ENCODE measurements at places on chromosomes 11 and 22. TPM values are rescaled to one million over a fixed set of nuclear protein-coding genes. Genes with fewer than 3 reads are reported as not detected.
A peak's percentile ranks its signal among the peaks of the same experiment; 100 is the strongest.

- H3K27ac ChIP-seq, result no peak overlapping the region
- H3K27me3 ChIP-seq, result no peaks in the 10 kb centered on the region
- H3K4me3 ChIP-seq, result no peak overlapping the region
- DNase-seq, result no peak
- H3K36me3 ChIP-seq, result no peaks in the 10 kb centered on the region
Measured at GRCh38 chr22:49290711-49291110, 537.0 kb downstream of the BRD1 start.

- no peak overlapping the region for H3K27ac ChIP-seq
- H3K4me1 ChIP-seq, result no peaks in the 10 kb centered on the region
- H3K4me3 ChIP-seq, result no peak overlapping the region
- no peak for DNase-seq
- H3K36me3 ChIP-seq, result no peaks in the 10 kb centered on the region
- H3K27me3 ChIP-seq, result no peaks in the 10 kb centered on the region
Measured at GRCh38 chr11:34977089-34977912, 60.9 kb downstream of the PDHX start.

DNA sequence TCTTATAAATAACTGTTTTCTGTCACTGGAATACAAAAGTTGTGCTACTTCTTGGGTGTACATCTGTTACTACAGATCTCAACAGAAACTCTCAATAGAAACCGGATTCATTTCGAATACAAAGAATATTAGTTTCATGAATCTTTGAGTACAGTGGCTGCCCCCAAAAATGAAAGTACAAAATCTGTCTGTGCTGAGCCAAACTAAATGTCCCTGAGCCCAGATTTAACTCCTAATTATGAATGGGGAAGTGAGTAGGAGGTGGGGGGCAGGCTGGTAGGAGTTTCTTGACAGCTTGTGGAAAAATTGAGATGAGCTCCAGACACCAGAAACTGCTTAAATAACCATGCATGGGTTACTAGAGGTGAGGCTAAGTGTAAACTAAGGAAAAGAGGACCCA is 41.6 kb downstream of the PITPNB start:
- no peak overlapping the region for H3K4me3 ChIP-seq
- no peaks in the 10 kb centered on the region for H3K4me1 ChIP-seq
- DNase-seq, result no peak
- peaks cover 11% of the 10 kb centered on the region for H3K36me3 ChIP-seq
- no peaks in the 10 kb centered on the region for H3K27me3 ChIP-seq
- no peak overlapping the region for H3K27ac ChIP-seq

DNA sequence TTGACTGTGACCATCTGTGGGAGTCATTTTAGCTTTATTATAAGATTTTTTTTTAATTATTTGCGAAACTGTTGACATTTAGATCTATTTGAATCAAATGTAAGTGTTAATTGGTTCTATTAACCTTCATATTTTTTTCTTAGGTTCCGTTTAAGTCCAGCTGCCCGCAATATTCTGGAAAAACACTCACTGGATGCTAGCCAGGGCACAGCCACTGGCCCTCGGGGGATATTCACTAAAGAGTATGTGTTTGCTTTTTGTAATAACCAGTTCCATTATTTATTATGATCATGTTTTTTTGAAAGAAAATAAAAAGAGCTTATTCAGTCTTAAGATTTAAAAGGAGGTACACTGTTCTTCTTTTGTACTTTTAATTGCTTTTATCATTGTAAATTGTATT is 43.9 kb downstream of the PDHX start:
- H3K4me3 ChIP-seq, result no peak overlapping the region
- no peak for DNase-seq
- no peaks in the 10 kb centered on the region for H3K27me3 ChIP-seq
- no peaks in the 10 kb centered on the region for H3K4me1 ChIP-seq

- H3K4me1 ChIP-seq, result no peaks in the 10 kb centered on the region
- H3K27me3 ChIP-seq, result peaks cover 33% of the 10 kb centered on the region
- H3K4me3 ChIP-seq, result peak overlapping the region; percentile 29
- DNase-seq, result no peak
- H3K27ac ChIP-seq, result no peak overlapping the region
Measured at GRCh38 chr11:74310857-74311256, 583 bp downstream of the P4HA3 start.

DNA sequence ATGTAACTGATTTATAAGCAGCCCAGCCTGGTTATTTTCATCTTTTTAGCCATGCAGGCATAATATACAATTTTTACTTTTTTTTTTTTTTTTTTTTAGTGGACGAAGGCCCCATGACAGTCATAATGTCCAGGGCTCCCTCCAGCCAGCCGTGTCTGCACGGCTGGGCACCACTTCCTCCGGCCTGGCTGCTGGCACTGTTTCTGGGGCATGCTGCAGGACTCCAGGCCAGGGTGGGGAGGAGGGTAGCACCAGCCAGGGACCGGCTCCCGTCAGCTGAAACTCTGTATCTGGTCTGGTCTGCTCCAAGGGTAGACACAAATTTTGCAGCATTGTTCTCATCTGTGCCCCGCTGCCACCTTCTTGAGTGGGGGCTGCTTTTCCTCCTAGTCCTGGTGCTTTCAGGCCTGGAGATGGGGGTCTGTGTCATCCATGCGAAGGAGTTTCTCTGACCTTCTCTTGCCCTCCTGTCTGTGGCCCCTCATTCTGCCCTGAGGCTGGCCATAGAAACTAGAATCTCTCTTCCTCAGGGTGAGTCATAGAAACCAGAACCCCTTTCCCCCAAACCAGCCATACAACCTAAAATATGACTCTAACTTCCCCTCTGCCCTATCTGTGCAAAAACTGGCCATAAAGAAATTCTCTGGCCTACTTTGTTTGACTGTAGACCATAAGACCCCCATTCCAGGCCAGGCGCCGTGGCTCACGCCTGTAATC is 9.2 kb upstream of the RRP7A start:
- H3K4me1 ChIP-seq, result no peaks in the 10 kb centered on the region
- no peak overlapping the region for H3K27ac ChIP-seq
- no peak for DNase-seq
- H3K4me3 ChIP-seq, result no peak overlapping the region

DNA sequence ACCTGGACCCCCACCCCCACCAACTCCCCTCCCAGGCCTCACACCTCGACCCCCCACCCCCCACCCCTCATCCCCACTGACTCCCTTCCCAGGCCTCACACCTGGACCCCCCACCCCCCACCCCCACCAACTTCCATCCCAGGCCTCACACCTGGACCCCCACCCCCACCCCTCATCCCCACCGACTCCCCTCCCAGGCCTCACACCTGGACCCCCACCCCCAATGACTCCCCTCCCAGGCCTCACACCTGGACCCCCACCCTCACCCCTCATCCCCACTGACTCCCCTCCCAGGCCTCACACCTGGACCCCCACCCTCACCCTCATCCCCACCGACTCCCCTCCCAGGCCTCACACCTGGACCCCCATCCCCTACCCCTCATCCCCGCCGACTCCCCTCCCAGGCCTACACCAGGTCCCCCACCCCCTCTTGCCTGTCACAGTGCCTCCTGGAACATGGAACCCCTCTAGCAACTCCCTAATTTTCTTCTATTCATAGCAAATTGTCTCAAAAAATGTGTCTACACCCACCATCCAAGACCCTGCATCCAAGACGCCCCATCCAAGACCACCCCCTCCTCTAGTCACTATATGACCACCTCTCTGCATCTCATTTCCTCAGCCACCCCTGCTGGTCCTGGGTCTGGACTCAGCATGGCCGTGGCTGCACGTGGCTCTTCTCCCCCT is 36.9 kb upstream of the BRSK2 start:
- H3K4me1 ChIP-seq, result no peaks in the 10 kb centered on the region
- no peak for DNase-seq
- peaks cover 46% of the 10 kb centered on the region for H3K27me3 ChIP-seq
- no peak overlapping the region for H3K27ac ChIP-seq

- no peak overlapping the region for H3K4me3 ChIP-seq
- no peak for DNase-seq
- H3K4me1 ChIP-seq, result peaks cover 13% of the 10 kb centered on the region
- no peaks in the 10 kb centered on the region for H3K27me3 ChIP-seq
- peaks cover 14% of the 10 kb centered on the region for H3K36me3 ChIP-seq
Measured at GRCh38 chr11:47057365-47057764, 119.3 kb downstream of the ARFGAP2 start.

DNA sequence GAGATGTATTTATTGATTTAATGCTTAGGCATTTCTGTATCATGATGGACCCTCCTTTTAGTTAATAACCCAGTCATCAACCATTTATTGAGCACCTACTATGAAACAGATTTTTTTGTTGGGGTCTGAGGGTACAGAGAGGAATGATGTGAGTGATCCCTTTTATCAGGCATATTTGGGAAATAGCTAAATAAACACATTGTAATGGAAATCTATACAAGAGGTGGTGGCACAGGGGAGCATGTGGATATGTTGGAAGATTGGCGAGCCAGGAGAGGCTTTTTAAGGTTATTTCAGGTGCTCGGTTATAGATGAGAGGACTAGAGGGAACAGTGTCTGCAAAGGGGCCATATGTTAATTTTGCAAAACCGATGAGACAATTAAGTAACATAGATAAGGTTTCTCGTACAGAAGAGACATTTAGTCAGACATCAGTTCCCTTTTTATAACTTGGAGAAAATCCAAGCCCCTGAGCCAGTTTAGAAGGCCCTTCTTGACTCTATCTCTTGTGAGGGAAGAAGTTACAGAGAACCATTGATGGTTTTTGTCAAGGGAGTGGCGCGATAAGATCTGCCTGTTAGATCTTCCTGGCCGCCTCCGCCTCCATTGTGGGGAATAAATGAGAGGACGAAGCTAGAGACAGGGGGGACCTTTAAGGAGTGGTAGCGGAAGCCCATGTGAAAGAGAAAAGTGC is 2.0 kb downstream of the ATXN10 start:
- no peak overlapping the region for H3K4me3 ChIP-seq
- no peaks in the 10 kb centered on the region for H3K36me3 ChIP-seq
- H3K27me3 ChIP-seq, result no peaks in the 10 kb centered on the region
- no peak overlapping the region for H3K27ac ChIP-seq
- DNase-seq, result no peak
- H3K4me1 ChIP-seq, result peaks cover 3% of the 10 kb centered on the region

DNA sequence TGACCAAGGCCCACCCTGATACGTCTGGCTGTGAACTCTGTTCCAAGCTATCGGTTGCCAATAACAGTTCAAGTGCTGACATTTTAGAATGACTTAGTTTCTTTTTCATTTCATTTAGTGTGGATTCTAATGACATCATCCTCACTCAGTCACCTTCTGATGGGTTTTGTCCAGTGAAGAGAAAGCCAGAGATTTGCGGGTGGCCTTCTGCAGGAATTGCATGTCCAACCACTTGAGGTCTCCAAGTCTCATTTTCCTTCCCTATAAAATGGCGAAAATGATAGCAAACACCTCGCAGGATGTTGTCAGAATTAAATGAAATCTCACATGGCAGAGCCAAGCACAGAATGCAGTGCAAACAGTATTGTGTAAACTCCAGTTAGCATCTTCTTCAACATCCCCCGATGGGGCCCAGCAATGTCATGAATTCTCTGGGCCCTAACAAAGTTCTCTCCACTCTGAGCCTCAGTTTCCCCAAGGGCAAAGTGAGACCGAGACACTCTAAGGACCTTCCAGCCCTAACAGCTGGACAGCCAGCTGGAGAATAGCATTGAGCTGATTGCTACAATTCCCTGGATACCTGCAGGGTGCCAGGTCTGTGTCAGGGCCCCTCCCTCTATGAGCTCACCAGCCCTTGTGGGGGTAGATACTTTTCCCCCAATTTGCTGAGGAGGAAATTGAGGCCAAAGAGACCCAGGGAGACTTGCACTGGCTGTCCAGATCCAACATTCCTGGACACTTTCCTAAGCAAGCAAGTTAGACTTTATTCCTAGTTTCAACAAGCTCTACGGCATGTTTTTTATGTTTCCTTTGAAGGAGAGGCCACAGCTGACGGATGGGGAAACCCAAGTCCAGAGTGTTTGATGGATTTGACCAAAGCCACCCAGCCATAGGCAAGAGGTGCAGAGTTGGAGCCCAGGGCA is 286.7 kb downstream of the MN1 start:
- no peak overlapping the region for H3K4me3 ChIP-seq
- H3K36me3 ChIP-seq, result no peaks in the 10 kb centered on the region
- H3K27me3 ChIP-seq, result no peaks in the 10 kb centered on the region
- H3K4me1 ChIP-seq, result no peaks in the 10 kb centered on the region

- no peaks in the 10 kb centered on the region for H3K36me3 ChIP-seq
- no peaks in the 10 kb centered on the region for H3K27me3 ChIP-seq
- H3K27ac ChIP-seq, result no peak overlapping the region
- no peaks in the 10 kb centered on the region for H3K4me1 ChIP-seq
- no peak for DNase-seq
- no peak overlapping the region for H3K4me3 ChIP-seq
Measured at GRCh38 chr11:131859538-131860210, 489.3 kb downstream of the NTM start.

DNA sequence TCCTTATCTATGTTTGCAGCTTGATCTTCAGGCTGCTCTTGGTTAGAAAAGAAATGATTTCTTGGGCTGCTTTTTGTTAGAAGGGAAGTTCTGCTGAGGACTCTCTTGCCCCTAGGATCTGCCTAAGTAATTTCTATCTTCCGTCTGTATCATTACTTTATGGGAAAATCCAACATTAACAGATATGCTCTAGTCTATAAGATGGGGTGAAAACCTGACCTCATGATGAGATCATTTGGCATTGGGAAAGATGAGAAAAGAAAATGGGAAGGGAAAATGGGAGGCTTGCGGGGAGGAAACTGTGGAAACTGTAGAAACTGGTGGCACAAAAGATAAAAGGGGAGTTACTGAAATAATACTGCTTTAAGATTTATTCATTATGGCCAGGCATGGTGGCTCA is 63.6 kb downstream of the FDX1 start:
- no peaks in the 10 kb centered on the region for H3K27me3 ChIP-seq
- H3K27ac ChIP-seq, result no peak overlapping the region
- no peak overlapping the region for H3K4me3 ChIP-seq
- no peaks in the 10 kb centered on the region for H3K4me1 ChIP-seq

- no peaks in the 10 kb centered on the region for H3K36me3 ChIP-seq
- no peak for DNase-seq
- H3K4me1 ChIP-seq, result no peaks in the 10 kb centered on the region
Measured at GRCh38 chr11:134132808-134133207, 63.9 kb downstream of the JAM3 start.

- no peak overlapping the region for H3K27ac ChIP-seq
- no peaks in the 10 kb centered on the region for H3K27me3 ChIP-seq
- no peaks in the 10 kb centered on the region for H3K4me1 ChIP-seq
- H3K4me3 ChIP-seq, result no peak overlapping the region
Measured at GRCh38 chr22:39135092-39135896, 17.2 kb downstream of the CBX7 start.

- no peak for DNase-seq
- no peak overlapping the region for H3K27ac ChIP-seq
- H3K27me3 ChIP-seq, result no peaks in the 10 kb centered on the region
- no peaks in the 10 kb centered on the region for H3K4me1 ChIP-seq
- no peak overlapping the region for H3K4me3 ChIP-seq
- peaks cover 95% of the 10 kb centered on the region for H3K36me3 ChIP-seq
Measured at GRCh38 chr22:30296324-30296723, 7.0 kb upstream of the CASTOR1 start.

DDTL gene
- polyA plus RNA-seq, result 10.5 TPM

OR52N4 gene
- 0.06 TPM for polyA plus RNA-seq

SERPIND1 gene
- not detected for polyA plus RNA-seq

CFAP300 gene
- polyA plus RNA-seq, result 0.63 TPM

KRTAP5-8 gene
- 0.13 TPM for polyA plus RNA-seq

LGALS12 gene
- 0.09 TPM for polyA plus RNA-seq

SYTL2 gene
- 17.7 TPM for polyA plus RNA-seq

MAPK8IP2 gene
- 1.4 TPM for polyA plus RNA-seq

VWA5A gene
- 26.7 TPM for polyA plus RNA-seq

FKBP2 gene
- 268 TPM for polyA plus RNA-seq

AP5B1 gene
- polyA plus RNA-seq, result 6.9 TPM

OR51B4 gene
- not detected for polyA plus RNA-seq

DBX1 gene
- not detected for polyA plus RNA-seq

LMO2 gene
- 8.5 TPM for polyA plus RNA-seq

CECR2 gene
- under 0.01 TPM for polyA plus RNA-seq

RCOR2 gene
- polyA plus RNA-seq, result not detected

SCO2 gene
- polyA plus RNA-seq, result 2.2 TPM
